ENCODE measurements at places on chromosomes 12 and 14.

DNA sequence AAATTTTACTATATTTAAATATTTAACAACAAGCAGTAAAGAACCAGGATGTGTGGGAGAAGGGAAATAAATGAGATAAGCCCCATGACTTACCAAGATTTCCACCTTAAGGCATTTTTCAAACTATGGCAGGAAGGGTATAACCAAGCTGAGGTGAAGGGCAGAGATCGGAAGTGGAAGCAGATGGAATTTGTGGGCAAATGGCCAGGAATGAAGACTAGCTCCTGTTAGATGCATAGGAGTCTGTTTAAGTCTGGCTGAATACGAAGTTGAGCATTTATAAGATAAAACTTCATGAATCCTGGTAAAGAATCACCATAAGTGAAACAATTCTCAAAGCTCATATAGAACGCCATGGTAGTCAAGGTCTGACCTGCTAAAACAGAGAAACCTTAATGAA lies 163.5 kb downstream of the DIO2 start:
- no peak for DNase-seq

GRCh38 chr12:127550271-127550670 lies 716.7 kb upstream of the TMEM132C start:
- DNase-seq = no peak

DNA sequence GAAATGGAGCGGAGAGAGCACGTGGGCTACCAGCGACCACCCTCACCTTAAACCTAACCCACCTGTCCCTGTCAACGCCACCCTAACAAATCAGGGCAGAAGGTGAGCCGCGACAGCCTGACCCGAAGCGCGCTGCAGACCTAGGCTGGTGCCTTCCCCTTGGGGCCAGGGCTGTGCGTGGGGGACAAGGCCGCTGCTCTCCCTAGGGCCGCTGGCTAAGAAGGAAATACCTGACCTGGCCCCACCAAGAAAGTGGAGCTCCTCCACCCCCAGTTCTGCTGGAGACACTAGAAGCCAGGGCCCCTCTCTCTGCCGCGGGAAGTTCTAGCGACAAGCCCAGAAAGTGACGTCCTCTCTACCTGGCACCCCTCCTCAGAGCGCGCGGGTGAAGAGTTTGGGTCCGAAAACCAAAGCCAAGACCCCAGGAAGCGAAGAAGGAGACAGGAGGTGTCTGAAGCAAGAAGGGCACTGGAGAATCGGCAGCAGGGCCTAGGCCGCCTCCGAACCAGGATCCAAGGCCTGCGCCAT lies 7.5 kb downstream of the SIX1 start:
- no peak for DNase-seq

- DNase-seq = no peak
Observed at GRCh38 chr12:116933091-116933490, 22.3 kb downstream of the FBXW8 start.

DNA sequence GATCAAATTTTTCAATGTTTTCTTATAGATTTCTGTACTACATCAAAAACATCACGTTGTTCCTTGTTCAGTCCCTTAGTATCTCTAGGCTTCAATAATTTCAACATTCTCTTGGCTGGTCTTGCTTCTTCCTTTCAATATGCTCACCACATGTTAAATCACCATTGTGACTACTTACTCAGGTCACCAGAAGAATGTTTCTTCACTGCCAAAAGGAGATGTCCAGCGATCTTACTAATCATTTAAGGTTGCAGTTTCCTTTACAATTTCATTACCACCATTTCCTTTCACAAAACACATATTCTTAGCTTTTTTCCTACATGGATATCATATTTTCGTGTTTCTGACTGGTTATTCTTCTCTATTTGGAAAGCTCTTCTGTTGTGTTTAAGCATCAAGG lies 363.8 kb downstream of the NAV3 start:
- DNase-seq = no peak

DNA sequence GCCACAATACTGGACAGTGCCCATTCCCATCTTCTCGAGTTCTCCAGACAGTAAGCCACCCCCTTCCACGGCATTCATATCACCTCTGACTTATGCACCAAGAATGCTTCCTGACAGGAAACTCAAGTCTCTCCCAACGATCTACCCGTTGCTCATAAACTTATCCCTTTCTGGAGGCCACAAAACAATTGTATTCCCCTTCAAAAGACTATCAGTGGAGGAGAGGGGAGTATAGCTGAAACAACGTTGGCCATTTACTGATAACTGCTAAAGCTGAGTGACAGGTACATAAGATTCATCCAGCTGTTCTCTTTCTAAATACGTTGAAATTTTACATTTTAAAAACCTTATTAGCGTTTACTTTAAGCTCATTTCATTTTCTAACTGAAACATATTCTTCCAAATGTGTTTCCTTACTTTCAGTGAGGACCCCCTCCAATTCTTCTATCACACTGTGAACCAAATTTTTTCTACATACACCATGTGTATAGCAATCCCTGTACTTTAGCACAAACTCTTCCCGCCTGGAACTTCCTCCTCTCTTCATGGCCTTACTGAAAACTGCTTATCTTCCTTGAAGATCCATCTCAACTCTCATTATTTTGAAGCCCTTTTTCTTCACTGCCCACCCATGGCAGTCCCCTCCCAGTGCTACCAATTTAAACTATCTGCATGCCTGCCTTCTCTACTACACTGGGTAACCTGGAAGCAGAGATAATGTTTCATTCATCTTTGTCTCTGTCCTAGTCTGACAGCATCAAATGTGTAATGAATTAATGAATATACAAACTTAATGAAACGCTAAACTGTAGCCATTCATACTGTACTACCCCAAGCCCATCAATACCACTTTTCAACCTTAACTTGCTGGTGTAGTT lies 28.8 kb downstream of the ATXN2 start:
- DNase-seq = no peak

GRCh38 chr12:121301876-121302275 lies 5.4 kb upstream of the CAMKK2 start:
- DNase-seq = no peak

Measured in GM12865 (cell line).